ENCODE measurements at places on chromosomes 13 and 19.
A peak's percentile ranks its signal among the peaks of the same experiment; 100 is the strongest.

- peak; percentile 32 for DNase-seq
Observed at GRCh38 chr13:29428310-29429181, 166.9 kb downstream of the SLC7A1 start.

DNA sequence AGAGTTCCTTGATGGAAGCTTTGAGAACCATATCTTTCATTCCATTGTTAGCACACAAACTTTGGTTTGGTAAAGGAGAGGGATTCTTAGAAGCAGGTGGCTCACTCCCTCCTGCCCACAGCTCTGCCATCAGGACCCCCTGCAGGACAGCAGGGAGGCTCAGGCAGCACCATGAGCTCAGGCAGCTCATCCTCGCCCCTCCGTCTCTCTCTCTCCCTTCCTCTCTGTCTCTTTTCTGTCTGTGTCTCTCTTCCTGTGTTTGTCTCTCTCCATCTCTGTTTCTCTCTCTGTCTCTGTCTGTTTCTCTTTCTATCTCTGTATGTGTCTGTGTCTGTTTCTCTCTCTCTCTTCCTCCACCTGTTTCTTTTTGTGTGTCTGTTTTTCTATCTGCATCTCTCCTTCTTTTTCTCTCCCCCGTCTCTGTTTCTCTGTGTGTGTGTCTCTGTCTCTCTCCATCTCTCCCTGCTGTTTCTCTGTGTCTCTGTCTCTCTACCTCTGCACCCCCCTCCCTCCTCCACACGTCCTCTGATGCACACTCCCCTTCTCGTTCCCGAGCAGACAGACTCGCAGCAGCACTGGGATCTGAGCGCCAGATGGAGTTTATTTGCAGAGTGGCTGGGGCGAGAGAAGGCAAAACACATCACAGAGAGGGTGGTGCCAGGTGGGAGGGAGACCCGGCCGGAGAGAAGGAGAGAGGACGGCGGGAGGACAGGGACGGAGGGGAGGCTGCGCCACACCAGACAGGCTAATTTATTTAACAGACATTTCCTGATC is 8.7 kb downstream of the SBK2 start:
- no peak for DNase-seq

- DNase-seq: no peak
Observed at GRCh38 chr19:46571495-46571894, 29.6 kb upstream of the CALM3 start.

GRCh38 chr19:17599780-17600179 is 44.3 kb downstream of the COLGALT1 start:
- no peak for DNase-seq

DNA sequence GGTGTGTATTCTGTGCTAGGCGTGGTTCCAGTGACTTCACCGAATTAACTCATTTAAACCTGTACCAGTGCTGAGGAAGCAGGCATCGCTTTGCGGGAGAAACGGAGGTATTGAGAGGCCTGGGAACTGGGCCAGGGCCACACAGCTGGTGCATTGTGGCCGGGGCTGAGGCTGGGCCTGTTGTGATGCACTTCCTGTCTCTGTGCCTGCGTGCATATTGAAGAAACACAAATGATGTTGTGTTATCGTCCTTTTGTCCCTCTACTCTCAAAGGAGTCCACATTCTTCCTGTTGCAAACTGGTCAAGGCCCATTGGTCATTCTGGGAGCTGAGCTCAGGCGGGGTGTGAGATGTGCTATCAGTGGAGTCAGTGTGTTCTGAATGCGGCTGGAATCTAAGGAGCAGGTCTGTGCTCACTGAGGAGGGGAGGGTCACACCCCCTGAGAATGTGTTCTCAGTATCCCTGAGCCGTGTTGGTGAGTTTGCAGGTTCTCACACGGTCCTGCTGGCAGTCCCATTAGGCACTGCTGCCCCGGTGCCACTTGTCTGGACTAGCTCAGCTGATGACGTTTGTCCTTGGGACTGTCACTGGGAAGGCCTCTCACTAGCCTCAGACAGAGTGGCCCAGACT is 62.1 kb downstream of the ARHGEF7 start:
- no peak for DNase-seq

DNA sequence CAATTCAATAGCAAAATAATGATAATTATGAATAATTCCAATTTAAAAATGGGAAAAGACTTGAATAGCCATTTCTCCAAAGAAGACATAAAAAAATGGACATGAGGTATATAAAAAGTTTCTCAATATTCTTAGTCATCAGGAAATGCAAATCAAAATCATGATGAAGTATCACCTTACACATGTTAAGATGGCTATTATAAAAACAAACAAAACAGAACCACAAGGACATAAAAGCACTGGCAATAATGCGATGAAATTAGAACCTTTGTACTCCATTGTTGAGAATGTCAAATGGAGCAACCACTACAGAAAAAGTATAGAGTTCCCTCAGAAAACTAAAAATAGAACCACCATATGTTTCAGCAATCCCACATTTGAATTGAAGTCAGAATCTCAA is 1186.1 kb downstream of the SLITRK5 start:
- peak; percentile 17 for DNase-seq

DNA sequence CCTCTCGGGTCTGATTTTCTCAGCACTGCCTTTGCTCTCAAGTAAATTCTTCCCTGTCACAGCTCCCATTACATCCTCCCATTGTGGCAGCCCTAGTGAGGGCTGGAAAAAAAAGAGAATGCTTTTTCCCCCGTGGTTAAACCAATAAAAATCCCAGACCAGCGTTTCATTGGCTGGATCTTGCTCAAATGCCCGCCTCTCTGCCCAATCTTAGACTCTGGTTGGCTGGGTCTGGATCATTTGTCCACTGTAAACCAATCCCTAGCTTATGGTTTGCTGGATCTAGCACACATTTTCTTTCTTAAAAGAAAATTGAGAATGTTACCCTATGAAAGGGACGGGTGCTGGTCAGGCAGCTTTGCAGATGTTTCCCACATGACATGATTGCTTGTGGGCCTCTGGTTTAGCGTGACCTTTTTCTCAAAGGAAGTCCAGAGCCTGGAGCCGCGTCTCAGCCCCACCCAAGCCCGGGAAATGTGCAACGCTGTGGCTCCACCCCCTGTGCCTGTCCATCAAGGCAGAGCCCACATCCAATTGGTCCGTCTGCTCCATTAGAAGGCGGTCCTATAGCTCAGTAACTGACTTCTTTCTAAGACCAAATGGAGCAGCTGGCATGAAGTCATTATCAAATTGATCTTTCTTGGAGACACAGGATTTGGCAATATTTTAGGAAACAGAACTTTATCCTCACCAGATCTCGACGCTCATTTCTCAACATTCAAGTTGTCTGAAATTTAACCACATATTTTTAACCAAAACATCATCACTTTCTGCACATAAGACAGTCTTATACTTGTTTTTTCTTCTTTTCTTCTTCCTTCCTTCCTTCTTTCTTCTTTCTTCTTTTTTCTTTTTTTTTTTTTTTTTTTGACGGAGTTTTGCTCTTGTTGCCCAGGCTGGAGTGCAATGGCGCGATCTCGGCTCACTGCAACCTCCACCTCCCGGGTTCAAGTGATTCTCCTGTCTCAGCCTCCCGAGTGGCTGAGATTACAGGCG is 2.6 kb upstream of the MCEMP1 start:
- no peak for DNase-seq

Measured in NCI-H187 (cell line).